PC-3 (cell line): ENCODE measurements at places on chromosomes 2 and 18.

DNA sequence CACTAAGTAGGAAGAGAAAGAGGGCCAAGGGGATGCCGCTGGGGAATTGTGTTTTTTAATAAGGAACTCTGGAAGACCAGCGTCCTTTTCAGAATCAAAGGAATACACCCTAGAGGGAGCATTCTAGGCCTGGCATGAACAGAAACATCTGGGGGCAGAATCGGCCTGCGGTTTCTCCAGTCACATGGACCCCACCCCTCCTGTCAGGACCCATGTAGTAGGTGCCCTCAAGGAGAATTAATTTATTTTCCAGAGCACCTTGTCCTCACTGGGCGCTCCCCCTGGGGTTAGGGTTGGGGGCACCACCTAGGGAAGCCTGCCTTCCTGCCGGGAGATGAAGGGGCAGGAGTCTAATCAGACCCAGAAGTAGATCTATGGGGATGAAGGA, 44.2 kb downstream of the TMEM37 start:
- 0 out of 2 replicates have a peak, but pooled peaks cover 4% of the 10 kb centered on the region for H3K4me1 ChIP-seq
- no peak overlapping the region for H3K4me3 ChIP-seq
- no peak overlapping the region for H3K27ac ChIP-seq
- no peaks in the 10 kb centered on the region for H3K27me3 ChIP-seq

GRCh38 chr2:216536734-216537210, 38.1 kb downstream of the RPL37A start:
- H3K27ac ChIP-seq: no peak overlapping the region
- H3K36me3 ChIP-seq: no peaks in the 10 kb centered on the region
- no peak overlapping the region for H3K4me3 ChIP-seq
- H3K4me1 ChIP-seq: peaks cover 36% of the 10 kb centered on the region
- no peak for DNase-seq
- no peaks in the 10 kb centered on the region for H3K27me3 ChIP-seq

GRCh38 chr2:219492575-219492974, 6.1 kb upstream of the GMPPA start:
- DNase-seq: no peak
- H3K27ac ChIP-seq: no peak overlapping the region
- H3K27me3 ChIP-seq: no peaks in the 10 kb centered on the region
- H3K4me1 ChIP-seq: peaks cover 5% of the 10 kb centered on the region; the same call in 1 of the 2 replicates
- H3K4me3 ChIP-seq: no peak overlapping the region
- no peaks in the 10 kb centered on the region for H3K36me3 ChIP-seq

DNA sequence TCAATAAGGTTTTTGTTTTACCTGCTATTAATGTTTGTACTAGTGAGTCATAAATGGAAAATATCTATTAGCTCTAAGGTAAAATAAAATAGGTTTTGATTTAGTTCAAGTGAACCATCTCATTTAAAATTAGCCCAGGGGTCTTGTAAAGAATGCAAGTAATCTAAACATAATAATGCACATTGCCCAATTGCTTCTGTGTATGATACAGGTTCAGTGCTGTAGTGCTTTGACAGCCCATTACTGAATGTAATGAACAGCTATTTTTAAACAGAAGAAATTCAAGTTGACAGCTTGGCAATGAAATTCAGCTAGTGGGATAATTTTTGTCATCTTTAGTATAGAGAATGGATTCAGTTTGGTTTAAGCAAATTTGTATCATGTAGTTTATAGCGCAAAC, 91.5 kb downstream of the CAMKMT start:
- H3K4me3 ChIP-seq: no peak overlapping the region
- H3K36me3 ChIP-seq: no peaks in the 10 kb centered on the region
- no peaks in the 10 kb centered on the region for H3K4me1 ChIP-seq
- DNase-seq: no peak

GRCh38 chr2:180376066-180376465, 369.0 kb upstream of the CWC22 start:
- no peaks in the 10 kb centered on the region for H3K4me1 ChIP-seq
- H3K4me3 ChIP-seq: no peak overlapping the region
- H3K27me3 ChIP-seq: no peaks in the 10 kb centered on the region
- H3K36me3 ChIP-seq: no peaks in the 10 kb centered on the region
- H3K27ac ChIP-seq: no peak overlapping the region

- H3K27ac ChIP-seq: no peak overlapping the region
- DNase-seq: no peak
- no peaks in the 10 kb centered on the region for H3K36me3 ChIP-seq
- no peaks in the 10 kb centered on the region for H3K4me1 ChIP-seq
Observed at GRCh38 chr2:217419055-217419671, 559.3 kb upstream of the TNP1 start.

DNA sequence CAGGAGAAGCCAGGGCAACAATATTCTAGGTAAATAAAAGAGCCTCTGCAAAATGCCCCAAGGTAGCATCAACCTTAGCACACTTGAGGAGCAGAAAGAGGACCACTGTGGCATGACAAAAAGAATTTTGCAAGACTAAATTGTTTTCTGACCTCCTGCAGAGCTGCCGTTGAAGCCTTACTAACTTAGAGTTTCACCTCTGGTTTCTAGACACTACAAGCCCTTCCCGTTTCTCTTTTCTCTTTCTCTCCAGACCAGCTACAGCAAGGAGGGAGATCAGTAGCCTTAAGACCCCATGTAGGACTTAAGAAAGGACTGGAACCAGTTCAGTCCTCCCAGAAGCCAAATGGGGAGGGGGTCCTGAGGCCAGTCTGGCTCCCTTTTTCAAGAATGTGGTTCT, 73.3 kb upstream of the SP3 start:
- H3K36me3 ChIP-seq: no peaks in the 10 kb centered on the region
- H3K4me3 ChIP-seq: no peak overlapping the region
- H3K27me3 ChIP-seq: no peaks in the 10 kb centered on the region
- no peak for DNase-seq
- peak overlapping the region; percentile 91; the same call in 1 of the 2 replicates for H3K27ac ChIP-seq

DNA sequence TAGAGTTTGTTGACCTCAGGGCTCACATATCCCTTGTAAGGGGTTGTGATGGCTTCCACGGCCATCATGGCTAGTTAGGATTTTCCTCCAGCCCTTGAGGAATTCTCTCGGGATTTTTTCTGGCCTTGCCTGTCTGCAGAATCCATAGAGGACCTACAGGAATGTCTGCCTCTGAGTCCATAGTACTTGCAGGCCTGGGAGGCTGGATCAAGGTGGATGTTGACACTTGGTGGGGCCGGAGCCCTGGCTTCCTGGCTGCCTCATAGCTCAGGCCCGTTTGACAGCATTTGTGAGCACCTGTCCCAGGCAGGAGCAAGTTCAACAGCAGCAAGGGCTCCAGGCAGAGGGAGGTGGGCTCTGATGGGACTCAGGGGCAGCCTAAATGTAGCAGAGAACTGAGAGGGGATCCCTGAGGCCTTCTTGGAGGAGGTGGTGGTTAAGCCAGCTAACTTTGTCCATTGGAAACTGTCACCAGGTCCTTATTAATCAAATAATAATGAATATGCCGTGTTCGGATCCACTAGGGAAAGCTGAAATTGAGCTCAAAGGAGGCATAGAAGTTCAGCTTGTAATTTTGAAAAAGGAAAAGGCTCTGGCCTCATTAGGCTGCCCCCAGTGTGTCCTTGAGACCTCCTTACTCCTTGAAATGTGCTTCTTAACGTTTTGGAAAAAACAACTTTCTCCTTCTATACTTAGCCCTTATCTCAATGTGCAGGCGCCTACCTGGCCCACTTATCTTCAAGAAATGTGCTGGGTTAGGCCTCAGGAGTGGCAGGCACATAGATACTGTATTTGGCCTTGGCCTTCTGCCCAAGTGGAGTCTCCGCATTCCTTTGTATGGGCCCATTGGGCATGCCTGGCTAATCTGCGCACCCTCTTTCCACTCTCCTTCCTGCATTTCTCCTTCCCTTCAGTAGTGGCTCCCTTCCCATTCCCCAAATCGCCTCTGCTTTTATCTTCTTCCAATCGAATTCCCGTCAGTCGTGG, 66.9 kb downstream of the HPCAL1 start:
- DNase-seq: no peak
- H3K4me1 ChIP-seq: no peaks in the 10 kb centered on the region
- no peak overlapping the region for H3K4me3 ChIP-seq

DNA sequence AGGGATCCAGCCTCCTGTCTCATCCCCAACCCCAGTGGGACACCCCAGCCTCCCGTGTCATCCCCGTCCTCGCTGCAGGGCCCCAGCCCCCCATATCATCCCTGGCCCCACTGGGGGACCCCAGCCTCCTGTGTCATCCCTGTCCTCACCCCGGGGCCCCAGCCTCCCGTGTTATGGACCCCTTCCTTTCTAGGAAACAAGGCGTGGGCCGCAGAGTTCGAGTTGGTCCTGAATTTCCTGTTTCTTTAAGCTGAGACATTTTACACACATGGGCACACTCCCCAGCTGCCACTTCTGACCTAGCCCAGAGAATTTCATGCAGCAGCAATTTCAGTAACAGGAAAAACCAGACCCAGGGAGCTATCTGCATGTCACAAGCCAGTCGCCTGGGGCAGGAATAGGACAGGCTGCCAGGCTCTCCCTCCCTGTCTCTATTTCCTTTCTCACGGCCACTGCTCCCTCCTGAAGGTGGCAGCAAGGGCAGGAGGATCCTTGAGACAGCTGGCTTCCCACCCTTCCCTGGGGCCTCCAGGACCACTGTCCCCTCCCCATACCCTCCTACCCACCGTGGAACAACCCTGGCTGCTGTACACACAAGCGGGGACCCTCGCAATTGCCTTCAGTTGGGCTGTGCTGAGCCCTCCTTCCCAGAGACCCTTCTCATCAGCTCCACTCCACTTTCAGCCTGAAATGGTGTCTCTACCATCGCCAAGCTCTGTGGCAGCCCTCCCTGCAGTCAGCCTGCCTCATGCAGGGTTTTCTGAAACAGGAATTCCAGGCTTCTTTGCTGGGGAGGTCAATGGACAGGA, 141.9 kb upstream of the ID2 start:
- no peaks in the 10 kb centered on the region for H3K36me3 ChIP-seq
- H3K4me3 ChIP-seq: no peak overlapping the region
- H3K27ac ChIP-seq: peak overlapping the region; percentile 70
- H3K27me3 ChIP-seq: no peaks in the 10 kb centered on the region
- H3K4me1 ChIP-seq: peaks cover 49% of the 10 kb centered on the region

DNA sequence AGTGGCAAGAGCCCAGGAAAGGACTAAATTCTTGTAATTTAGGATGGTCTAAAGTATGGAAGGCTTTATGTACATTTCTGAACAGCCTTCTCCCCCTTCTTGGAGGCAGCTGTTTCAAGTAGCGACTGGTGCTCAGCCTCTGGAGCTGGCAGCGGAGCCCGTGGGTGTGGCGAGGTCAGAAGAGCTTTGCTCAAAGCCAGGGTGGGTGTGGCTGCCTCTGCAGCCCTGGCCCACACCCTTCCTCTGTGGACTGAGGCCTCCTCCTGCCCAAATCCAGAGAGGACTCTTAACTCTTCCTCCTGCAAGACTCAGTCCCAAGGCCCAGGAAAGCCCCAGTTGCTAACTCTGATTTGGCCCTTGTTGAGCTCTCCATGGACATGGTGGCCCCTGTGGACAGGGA, 202.1 kb upstream of the REV1 start:
- no peaks in the 10 kb centered on the region for H3K36me3 ChIP-seq
- H3K4me1 ChIP-seq: no peaks in the 10 kb centered on the region
- no peak overlapping the region for H3K27ac ChIP-seq
- no peaks in the 10 kb centered on the region for H3K27me3 ChIP-seq
- no peak overlapping the region for H3K4me3 ChIP-seq

DNA sequence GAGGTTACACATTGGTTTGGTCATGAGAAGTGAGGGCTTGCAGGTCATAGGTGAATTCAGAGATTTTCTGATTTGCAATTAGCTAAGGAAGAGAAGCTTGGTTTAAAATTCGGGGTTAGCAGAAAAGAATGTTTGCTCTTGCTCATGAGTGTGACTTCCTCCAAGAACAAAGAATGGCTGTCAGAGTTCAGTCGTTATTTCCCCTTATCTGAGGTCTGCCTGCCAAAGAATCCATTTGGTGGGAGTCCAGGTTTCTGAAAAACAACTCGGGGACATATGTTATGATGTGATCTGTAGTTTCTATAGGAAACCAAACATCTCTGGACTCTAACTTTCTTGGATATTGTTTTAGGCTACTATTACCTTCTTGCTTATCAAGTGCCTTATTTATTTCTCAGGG, 3.2 kb upstream of the UGT1A6 start:
- no peak overlapping the region for H3K4me3 ChIP-seq
- DNase-seq: peak; percentile 63
- peak overlapping the region; percentile 83 for H3K27ac ChIP-seq

- H3K27me3 ChIP-seq: peaks cover 46% of the 10 kb centered on the region
- no peaks in the 10 kb centered on the region for H3K36me3 ChIP-seq
- H3K4me1 ChIP-seq: no peaks in the 10 kb centered on the region
- DNase-seq: no peak
- H3K27ac ChIP-seq: no peak overlapping the region
Observed at GRCh38 chr18:74589021-74589420, 8.6 kb upstream of the ZNF407 start.

GRCh38 chr2:135157856-135158255, 105.8 kb downstream of the RAB3GAP1 start:
- H3K27me3 ChIP-seq: no peaks in the 10 kb centered on the region
- H3K36me3 ChIP-seq: peaks cover 35% of the 10 kb centered on the region
- no peak for DNase-seq
- H3K27ac ChIP-seq: no peak overlapping the region
- peaks cover 12% of the 10 kb centered on the region for H3K4me1 ChIP-seq

DNA sequence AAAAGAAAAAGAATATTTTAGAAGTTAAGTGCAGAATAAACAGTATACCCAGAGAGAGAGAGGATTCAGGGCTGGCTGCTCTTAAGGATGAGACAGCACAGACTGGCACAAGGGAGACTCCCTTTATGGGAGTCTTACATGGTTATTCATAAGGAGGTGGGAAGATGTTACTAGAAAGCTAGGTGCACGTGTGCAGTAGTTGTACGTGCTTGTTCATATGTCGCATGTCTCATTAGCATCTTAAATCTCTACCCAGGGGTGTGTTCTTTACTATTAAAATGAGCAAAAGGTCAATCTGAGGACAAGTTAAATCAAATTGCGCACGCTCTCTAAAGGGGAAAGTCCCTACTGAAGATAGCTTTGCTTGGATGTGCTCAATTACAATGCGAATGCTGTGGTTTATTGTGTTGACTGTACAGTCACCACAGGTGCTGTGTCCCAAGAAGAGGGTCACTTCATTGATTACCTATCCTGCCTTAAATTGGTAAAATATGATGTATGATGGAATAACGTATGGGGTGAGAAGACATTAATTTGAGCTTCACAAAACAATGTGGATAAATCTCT, 368.0 kb upstream of the SPHKAP start:
- no peak overlapping the region for H3K27ac ChIP-seq
- H3K27me3 ChIP-seq: no peaks in the 10 kb centered on the region
- H3K4me3 ChIP-seq: no peak overlapping the region
- peaks cover 28% of the 10 kb centered on the region for H3K4me1 ChIP-seq
- no peaks in the 10 kb centered on the region for H3K36me3 ChIP-seq
- no peak for DNase-seq

- no peak overlapping the region for H3K4me3 ChIP-seq
- peaks cover 19% of the 10 kb centered on the region for H3K4me1 ChIP-seq
Observed at GRCh38 chr2:118224895-118225311, 136.6 kb downstream of the INSIG2 start.
